ENCODE measurements at places on chromosomes 4 and X.

DNA sequence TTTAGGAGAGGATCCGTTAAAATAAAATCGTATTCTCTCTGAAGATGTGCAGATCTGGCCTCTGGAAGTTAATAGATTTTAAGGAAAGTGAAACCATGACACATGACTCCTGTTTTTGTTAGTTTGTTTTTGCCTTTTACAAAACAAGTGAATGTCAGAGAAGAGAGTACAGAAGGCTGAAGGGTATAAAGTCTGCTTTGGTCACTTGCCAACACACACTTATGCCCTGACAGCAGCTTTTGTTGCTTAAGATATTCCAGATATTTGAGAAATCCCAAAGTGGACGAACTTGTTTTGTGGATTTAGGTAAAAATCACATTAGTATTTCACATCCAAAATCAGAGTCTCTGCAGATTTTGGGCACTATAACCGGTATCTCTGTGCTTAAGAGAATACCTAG lies 192.4 kb upstream of the RASGEF1B start:
- DNase-seq = no peak

- DNase-seq = no peak
Observed at GRCh38 chr4:11232015-11232414, 196.7 kb downstream of the HS3ST1 start.

DNA sequence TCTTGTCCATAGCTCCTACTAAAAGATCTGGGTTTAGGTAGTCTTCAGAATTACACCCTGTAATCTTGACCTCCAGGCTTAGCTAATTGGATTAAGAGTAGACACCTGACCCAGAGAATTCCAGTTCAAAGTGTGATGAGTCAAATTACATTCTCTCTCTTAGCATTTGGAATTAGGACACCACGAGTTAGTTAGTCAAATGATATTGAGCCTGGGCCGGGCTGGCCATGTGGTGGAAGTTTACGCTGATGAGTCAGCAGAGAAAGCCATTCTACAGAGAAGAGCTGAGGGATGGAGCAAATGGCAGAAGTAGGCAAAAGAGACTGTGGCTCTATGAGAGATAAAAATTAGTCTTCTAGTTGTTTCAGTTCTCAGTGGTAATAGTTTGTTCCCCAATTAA lies 31.1 kb downstream of the CEP44 start:
- DNase-seq = no peak

- no peak for DNase-seq
Observed at GRCh38 chr4:15368856-15369255, 59.0 kb upstream of the C1QTNF7 start.

DNA sequence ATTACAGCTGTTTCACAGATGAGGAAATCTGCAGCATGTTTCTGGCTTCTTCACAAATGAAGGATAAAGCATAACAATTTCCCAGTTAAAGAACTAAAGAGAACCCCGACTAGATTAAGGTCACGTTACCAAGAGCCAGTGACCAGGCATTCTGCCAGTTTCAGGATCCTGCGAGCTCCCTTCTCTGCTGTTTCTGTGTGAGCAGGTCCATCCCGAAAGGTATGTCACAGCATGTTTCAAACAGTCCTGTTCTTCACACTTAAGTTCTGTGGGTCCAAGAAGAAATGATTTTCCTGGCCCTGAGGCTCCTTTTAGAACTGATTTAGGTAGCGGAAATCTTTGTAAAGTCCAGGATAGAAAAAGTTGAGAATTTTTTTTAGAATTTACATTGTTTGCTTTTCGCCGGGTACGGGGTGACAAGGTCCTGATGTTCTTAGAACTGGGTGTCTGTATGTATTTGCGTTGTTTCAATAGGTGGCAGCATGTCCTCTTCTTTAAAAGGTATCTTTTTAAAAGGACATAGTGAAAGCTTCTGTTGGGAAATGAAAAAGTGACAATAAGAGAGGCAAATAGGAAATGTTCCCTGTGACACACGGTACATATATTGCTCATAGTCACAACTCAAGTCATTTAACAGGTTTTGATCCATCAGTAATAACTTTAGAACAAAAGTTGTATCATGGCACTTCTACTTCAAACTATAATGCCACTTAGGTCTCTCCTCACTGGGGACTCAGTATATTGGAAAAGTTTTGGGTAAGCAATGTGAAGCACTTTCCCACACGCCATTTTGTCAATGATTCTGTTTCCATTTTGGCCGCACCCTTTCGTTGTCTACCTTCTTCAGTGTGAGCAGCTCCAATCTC lies 18.4 kb downstream of the IL21 start:
- peak; percentile 21 for DNase-seq

GRCh38 chrX:128685387-128685786 lies 633.2 kb upstream of the ACTRT1 start:
- DNase-seq = no peak

GRCh38 chr4:57312296-57312695 lies 202.1 kb upstream of the IGFBP7 start:
- no peak for DNase-seq

DNA sequence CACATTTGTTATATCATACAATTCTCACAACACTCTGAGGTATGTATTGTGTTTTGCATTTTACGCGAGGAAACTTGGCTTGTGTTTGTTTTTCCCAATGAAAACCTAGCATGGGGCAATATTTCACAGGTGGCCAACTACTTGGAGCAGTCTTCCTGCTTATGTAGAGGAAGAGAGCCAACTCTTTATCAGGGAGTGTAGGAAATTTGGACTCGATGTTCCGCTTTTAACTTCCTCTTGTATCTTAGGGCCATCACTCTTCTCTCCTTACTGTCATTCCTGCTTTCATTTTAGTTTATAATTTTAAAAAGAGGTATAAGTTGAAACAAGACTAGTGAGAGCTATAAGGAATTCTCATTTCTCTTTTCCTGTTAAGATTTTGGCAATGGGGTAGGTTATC lies 107.7 kb upstream of the RPS6KA3 start:
- no peak for DNase-seq

- DNase-seq = no peak
Observed at GRCh38 chr4:149176039-149176438, 639.6 kb downstream of the IQCM start.

DNA sequence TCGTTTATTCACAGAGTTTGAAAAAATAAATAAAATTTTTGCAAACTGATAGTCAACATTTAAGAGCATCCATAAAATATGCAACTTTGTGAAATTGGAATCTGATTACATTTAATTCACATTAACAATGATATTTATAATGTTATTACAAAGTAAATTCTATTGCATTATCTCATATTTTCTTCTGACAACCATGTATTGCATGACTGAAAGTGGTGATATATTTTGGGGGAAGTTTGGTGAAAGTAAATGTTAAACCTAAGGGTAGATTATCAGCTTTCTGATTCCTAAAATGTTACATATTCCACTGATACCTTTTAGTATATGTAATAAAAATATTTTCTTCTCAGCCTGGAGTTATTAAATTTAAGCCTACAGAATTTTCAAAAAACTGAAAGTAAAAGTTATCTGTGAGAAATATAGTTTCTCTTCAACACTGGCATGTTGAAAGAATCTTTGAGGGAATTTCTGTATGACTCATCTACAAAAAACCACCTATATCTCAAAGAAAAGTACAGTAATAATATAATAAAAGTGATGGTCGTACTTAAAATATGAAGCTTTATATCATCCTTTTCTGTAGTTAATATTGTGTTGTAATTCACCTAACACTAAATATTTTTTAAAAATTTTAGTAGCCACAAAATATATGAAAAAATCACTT lies 1179.6 kb upstream of the PCDH7 start:
- DNase-seq = no peak

- DNase-seq = no peak
Observed at GRCh38 chrX:71195964-71196649, 26.9 kb upstream of the GJB1 start.

DNA sequence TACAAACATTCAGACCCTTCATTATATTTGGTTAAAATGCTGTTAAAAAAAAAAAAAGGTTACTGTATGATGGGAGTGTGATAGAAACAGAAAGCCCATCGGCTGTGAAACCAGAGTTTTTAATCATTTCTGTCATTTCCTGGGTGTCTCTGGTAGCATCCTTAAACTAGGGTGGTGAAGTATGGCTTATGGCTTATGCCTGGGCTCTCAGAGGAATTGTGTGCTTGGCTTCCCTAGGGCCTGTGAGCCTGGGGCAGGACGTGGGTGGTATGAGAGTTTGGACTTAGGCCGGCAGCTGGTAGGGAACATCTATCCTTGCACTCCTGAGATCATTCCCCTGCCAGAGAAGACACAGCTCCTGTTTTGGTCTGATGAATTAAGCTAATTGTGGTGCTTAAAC lies 52.2 kb downstream of the DCUN1D4 start:
- no peak for DNase-seq

GRCh38 chrX:118183606-118184005 lies 67.0 kb upstream of the KLHL13 start:
- no peak for DNase-seq

GRCh38 chrX:30521440-30522182 lies 56.0 kb downstream of the TASL start:
- no peak for DNase-seq

DNA sequence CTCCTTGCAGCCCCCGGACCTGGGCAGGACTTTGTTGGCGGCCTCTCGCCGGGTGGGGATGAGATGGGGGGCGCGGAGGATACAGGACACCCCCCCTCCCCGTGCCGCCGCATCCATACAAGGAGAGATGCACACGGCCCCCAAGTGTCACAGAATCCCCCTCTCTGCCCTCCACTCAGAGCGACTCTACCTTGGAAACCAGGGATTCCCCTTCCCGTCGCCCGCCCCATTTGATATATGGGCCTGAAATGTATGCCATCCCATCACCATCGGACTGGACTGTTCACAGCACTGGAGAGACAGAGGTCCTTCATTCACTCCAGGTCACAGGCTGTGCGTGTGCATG lies 426 bp downstream of the PORCN start:
- no peak for DNase-seq

DNA sequence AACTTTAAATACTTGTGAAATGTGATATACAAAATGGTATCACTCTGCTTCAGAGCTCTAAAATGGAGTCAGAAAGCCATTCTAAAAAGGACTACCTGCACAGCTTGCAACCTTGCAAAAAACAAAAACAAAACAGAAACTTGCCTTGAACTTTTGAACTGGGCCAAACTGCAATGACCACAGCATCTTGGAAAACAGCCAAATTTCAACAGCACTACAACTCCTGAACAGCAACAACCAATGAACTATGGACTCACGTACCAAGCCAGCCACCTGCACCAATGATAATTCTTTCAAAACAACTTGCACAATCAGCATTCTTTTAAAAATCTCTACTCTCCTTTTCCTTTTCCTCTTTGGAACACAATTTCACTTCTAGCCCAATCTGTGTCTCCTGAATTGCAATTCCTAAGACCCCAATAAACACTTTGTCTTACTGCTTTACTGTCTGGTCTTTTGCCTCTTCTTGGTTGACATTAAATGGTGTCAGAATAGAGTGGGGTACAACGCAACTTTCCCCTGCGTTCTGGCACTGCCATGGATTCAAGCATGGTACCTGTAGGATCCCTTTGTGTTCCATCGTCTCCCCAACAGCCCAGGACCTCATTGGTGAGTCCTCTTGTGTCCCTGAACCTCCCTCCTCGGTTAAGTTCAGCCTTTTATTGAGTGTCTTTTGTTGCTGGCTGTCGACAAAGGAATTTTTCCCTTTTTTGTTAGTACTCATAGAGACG lies 35.7 kb upstream of the FMR1 start:
- peak; percentile 72 for DNase-seq

DNA sequence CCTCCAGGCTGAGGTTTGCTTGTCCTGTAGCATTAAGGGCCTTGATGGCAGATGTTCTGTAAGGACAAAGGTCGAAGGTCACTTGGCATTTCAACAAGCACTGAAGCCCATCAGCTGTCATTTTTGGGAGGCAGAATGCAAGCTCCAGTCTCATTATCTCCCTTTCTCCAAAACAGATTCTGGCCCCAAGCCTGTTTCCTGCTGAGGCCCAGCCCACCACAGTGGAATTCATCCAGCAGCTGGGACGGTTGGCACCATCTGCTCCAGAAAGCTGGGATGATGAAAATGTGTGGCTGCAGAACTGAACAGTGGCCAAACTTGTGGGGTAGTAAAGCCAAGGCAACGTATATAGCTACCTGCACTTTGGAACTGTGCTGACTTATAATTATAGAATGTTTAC lies 17.7 kb upstream of the PPEF2 start:
- no peak for DNase-seq

DNA sequence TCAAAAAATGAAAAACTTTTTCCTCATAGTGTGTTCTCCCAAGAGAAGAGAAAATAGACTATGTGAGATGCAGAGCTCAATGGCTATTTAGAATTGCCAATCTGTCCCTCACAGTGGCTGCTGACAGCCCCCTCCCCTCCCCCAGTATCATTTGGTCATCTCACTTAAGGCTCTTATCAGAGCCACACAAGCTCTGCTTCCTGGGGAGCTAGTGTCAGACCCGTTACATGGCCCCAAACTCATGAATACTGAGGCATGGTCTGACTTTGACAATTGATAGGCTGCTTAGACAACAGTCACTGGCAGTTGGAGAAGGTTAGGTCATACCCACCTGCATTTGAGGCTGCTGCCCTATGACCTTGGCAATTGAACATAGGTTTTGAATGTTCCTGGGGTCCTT lies 15.3 kb downstream of the RNF150 start:
- DNase-seq = no peak

GRCh38 chr4:70714079-70714887 lies 7.5 kb upstream of the RUFY3 start:
- DNase-seq = no peak

- DNase-seq = no peak
Observed at GRCh38 chr4:187962926-187963325, 32.6 kb upstream of the ZFP42 start.

DNA sequence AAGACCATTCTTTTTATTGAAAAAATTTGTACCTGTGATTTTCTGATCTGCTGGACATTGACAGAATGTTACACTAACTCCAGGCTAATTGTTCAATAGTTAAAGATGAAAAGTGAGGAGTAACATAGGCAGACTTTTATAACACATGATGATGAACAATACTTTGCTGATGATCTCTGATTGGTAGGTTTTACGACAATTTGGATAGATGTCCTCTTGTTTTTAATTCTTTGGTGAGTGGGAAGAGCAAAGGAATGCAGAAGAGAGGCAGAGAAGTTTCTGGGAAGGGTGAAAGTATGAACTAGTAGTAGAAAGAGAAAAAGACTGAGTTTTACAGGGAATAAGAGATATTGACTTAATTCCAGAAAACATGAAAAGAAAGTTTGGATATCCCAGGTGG lies 267.3 kb upstream of the HAND2 start:
- no peak for DNase-seq

DNA sequence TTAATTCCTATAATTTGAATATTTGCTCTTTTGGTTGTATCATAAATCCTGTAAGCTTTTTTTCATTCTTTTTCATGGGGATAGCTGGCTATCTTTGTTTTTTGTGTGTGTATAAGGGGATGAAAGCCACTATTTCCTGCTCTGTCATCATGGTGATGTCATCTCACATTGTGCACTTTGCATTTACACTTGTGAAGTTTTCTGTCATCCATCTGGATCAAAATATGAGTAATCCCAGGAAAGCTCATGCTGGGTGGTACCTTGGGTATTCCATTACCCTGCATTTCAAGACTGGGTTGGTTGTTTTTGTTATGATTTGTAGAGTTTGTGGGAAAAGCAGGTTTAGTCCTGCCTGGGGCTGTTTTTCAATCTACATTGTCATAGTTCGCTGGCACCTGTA lies 367.3 kb downstream of the CHIC1 start:
- DNase-seq = no peak

Measured in GM12864 (cell line).